ENCODE measurements at places on chromosomes 6 and 20.

GRCh38 chr6:107539849-107540464 lies 50.0 kb downstream of the SOBP start:
- DNase-seq: no peak

- no peak for DNase-seq
Observed at GRCh38 chr6:130944486-130944885, 117.3 kb downstream of the SMLR1 start.

GRCh38 chr6:139392794-139393193 lies 18.3 kb upstream of the CITED2 start:
- DNase-seq: no peak

DNA sequence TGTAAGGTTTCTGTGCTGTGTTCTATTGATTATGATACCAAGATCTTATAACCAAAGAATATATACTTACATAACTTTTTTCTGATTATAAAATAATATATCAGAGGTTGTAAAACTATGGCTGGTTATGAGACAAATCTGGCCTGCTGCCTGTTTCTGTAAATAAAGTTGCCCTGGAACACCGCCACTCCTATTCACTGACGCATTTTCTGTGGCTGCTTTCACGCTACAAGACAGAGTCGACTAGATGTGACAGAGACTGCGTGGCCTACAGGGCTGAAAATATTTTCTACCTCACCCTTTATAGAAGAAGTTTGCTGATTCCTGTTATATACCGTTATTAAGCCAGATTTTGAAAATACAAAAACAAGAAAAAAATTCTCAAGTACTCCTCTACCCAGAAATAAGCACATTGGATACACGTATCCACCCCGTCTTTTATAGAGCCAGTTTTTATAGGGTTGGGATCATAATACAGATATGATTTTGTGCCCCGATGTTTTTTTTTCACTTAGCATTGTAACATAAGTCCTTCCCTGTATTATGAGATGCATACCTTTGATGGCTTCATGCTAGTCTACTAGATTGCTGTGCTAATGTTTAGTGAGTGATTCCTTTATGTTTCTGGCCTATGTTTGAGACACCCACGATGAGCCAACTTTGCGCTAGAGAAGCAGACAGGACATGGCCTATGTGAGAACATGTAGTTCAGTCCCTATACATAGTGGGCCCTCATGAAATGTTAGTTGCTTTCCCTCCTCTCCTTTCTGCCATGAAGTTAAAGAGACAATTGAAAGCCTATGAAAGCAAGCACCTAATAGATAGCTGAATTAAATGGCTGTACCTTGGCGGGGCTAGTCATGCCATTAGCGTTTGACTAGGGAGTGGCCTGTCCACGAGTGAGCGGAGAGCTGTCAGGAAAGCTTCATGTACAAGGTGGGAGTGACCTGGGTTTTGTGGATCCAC lies 98.1 kb upstream of the KCNK16 start:
- DNase-seq: peak; percentile 49

GRCh38 chr20:60727425-60727824 lies 524.6 kb upstream of the CDH4 start:
- no peak for DNase-seq

DNA sequence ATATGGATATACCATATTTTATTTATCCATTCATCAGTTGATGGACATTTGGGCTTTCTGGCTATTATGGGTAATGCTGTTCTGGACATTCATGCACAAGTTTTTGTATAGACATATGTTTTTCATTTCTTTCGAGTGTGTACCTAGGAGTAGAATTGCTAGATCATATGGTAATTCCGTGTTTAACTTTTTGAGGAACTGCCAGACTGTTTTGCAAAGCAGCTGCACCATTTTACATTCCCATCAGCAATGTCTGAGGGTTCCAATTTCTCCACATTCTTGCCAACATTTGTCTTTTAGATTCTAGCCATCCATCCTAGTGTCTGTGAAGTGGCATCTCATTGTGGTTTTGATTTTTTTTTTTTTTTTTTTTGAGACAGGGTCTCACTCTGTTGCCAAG lies 20.8 kb downstream of the SRC start:
- no peak for DNase-seq

DNA sequence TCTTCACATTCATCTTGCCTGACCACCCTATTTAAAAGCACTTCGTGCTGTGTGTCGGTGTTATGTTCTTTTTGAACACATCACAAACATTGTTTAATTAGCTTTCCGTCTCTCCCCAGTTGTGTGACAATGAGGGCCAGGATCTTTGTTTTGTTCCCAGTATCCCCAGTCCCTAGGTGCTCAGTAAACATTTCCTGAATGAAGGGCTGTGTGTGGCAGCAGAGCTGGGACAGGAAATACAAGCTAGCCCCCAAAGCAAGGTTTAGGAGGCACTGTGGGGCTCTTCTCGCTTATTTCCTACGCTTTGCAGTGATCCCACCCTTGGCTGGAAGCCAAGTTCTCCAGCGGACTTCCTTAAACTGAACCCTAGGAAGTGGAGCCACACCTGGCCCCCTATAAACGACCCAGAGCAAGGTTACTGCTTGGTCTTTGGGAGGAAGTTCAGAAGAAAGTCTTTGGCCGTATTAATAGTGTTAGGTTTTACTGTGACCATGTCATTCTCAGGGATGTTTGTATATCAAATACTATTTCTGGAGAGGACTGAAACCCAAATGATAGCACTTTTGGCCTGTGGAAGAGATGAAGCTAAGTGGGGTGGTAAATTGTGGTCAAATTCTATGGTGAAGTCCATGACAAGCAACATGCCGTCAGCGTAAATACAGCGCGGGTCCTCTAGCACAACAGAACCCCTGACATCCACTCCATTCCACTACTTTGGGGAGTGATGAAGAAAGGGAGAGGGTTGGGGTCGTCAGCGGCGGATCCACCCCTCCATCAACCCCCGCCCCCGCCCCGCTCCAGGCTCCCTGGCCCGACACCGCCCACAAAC lies 570 bp upstream of the FANCE start:
- no peak for DNase-seq

GRCh38 chr6:11731423-11731822 lies 47.2 kb downstream of the ADTRP start:
- no peak for DNase-seq

- DNase-seq: no peak
Observed at GRCh38 chr20:6333110-6333509, 210.3 kb upstream of the FERMT1 start.

- DNase-seq: no peak
Observed at GRCh38 chr6:152161501-152161900, 354.0 kb downstream of the ESR1 start.

DNA sequence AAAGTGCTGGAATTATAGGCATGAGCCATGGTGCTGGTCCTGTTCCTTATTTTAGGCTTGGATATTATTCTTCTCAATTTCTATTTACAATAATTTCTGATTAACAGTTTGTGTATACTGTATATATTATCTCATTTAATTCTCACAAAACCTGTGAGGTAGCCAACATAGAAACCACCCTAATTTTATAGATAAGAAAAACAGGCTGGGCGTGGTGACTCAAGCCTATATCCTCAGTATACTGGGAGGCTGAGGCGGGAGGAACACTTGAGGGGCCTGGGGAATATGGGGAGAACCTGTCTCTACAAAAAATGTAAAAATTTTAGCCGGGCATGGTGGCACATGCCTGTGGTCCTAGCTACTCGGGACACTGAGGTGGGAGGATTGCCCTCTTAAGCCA lies 3.8 kb upstream of the AFG1L start:
- DNase-seq: no peak

- no peak for DNase-seq
Observed at GRCh38 chr20:47568019-47568418, 66.3 kb downstream of the NCOA3 start.

GRCh38 chr6:40171343-40171742 lies 237.1 kb upstream of the MOCS1 start:
- no peak for DNase-seq

DNA sequence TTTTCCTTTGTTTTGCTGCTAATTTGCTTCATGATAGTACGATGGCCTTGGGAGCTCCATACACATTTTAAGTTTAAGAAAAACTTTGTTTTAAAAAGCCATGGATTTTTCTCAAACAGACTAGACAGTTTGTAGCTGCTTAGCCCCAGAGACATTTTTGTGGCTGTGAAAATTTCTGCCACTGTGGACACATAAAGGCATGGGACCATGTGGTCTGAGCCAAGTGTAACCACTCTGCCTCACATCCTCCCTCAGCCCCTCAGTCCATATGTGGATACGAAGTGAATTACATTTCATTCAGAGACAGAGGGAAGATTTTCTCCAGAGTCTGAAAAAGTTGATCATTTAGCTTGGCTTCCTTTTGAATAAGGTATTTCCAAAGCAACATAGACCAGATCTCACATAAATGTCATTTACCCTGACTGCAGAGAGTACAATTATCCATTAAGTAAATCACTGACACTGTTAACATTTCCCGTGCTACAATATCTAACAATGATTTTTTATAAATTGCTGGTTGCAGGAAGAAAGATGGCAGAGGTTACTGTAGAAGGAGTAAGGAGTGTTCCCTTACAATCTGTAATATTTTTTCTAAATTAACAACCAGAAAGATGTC lies 87.4 kb downstream of the GJA1 start:
- no peak for DNase-seq

DNA sequence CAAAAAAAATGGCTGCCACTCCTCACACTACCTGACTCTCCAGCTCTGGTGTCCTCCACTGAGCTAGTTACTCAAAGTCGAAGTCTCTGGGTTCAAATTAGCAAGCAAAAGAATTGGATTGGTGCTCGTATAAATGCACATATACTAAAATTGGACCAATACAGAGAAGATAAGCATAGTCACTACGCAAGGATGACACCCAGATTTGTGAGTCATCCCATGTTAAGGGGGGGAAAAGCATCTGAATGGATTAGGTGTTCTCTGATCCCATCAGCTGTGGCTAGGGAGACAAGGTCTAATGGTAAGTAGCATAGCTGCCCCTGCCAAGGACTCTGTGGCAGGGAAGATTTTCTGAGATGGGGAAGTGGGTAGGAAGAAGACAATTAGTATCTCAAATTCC lies 18.3 kb upstream of the AMD1 start:
- DNase-seq: no peak

DNA sequence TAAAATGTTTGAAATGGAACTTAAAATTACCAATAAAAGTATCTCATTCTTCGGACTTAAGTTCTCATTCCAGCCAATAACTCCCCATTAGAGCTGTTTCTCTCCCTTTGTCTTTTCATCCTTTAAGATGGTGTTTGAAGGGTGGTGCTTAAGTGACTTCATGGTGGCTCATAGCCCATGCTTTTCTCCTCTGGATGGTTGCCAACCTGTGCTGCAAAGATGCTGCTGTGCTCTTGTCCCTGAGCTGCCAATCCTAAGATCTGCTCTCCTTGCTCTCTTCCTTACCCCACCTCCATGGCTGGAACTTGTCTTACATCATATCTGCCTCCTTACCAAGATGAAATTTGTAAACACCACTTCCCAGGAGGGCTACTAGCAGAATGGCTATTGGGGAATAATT lies 31.6 kb upstream of the PNRC1 start:
- no peak for DNase-seq

GRCh38 chr6:43824703-43825064 lies 54.7 kb downstream of the VEGFA start:
- DNase-seq: no peak

GRCh38 chr6:142300758-142301650 lies 803 bp upstream of the ADGRG6 start:
- DNase-seq: no peak

DNA sequence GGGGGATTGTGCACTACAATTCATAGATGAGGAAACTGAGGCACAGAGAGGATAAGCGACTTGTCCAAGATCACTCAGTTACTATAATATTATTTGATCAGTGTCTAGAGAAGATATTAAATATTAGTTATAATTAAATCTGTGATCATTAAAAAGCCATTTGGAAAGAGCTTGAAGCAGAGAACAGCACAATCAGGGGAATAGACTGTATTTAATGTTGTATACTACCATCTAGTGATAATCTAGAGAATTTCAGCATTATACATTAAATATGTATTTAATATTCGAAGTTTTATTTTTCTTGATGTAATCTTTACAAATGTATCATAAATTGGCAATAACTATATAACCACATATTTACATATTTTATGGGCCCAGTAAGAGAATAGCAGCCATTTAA lies 20.1 kb upstream of the MTCL3 start:
- DNase-seq: no peak

DNA sequence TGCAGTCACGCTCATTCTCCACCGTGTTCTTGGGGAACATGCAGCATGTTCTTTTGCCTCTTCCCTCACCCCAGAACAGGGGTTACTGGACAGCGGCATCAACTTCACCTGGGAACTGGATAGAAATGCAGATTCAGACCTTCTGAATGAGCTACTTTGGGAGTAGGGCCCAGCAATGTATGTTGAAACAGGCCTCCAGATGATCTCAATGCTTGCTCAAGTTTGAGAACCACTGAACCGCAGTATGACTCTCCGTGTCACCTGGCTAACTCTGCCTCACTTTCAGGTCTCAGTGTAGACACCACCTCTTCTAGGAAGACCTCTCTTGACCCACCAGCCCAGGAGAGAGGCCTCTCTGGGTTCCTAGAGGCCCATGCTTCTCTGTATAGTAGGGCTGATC lies 4.9 kb downstream of the TRIB3 start:
- DNase-seq: no peak

DNA sequence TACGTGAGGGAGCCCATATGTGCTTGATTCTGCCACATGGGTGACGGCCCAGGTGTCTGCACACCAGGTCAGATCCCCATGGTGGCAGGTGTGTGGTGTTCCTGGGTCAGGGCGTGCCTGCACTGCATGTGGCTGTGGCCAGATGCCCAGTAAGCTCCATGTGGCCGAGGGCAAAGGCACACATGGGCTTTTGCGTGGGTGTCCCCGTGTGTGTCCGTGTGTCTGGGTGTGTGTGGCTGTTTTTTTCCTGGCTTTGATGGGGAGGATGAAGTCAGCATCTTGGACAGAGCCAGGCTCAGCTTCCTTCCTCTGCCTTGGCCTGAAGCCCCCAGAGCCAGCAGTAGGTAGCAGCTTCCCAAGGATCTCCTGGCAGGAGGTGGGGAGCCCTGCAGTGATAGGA lies 1.5 kb upstream of the TNXB start:
- DNase-seq: no peak

DNA sequence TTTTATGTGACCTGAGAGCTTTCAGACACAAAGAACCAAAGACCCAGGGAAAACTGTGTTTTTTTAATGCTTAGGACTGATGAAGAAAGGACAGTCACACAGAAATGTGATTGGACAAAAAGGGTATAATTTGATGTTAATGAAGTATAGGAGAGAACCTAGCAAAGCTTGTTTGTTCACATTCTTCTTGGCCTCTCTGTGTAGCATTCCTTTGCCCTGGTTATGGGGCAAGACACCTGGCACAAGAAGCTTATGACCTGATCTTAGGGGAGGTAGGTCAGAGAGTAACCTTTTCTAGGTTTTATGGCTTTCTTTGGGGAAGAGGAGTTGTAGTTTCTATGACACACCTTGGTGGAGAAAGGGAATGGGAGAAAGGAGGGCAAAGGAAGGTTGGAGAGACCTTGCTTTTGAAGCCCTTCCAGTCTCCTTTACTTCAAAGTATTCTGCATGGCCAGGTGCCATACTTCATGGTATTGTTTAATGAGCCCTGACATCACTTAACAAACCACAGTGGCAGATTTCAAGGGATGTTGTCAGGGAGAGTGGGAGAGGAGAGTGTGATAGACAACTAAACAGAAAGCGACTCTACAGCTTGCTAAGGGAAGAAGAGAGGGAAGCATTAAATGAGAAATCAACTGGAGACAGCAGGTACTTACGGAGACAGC lies 701.8 kb upstream of the FLRT3 start:
- no peak for DNase-seq

All from amygdala (tissue), 56 donors.